Bronchial smooth muscle cell (primary cell): ENCODE measurements at places on chromosomes 2 and 18. TPM values are rescaled to one million over a fixed set of nuclear protein-coding genes. Genes with fewer than 3 reads are reported as not detected.

TSN gene
- 23.1 and 35.3 TPM in 2 replicates for total RNA-seq

GALNT3 gene
- 0.16 and 0.17 TPM in 2 replicates for total RNA-seq

IHH gene
- total RNA-seq, result under 0.01 TPM in 1 of 2 replicates, not detected in the other

CCDC178 gene
- total RNA-seq, result 0.16 and 0.94 TPM in 2 replicates

ALPP gene
- not detected in 2 replicates for total RNA-seq

CD8B2 gene
- not detected in 2 replicates for total RNA-seq

YES1 gene
- 36.7 and 74.1 TPM in 2 replicates for total RNA-seq

CCDC148 gene
- total RNA-seq, result 0.60 and 0.63 TPM in 2 replicates

LYPD6 gene
- under 0.01 TPM in 1 of 2 replicates, not detected in the other for total RNA-seq

APOB gene
- under 0.01 TPM in 1 of 2 replicates, not detected in the other for total RNA-seq

MROH2A gene
- total RNA-seq, result under 0.01 TPM in 1 of 2 replicates, not detected in the other
